ENCODE measurements at places on chromosomes 7 and 10. TPM values are rescaled to one million over a fixed set of nuclear protein-coding genes. Genes with fewer than 3 reads are reported as not detected.

- H3K4me1 ChIP-seq: peaks cover 78% of the 10 kb centered on the region
- peaks cover 7% of the 10 kb centered on the region for H3K36me3 ChIP-seq
- peak overlapping the region; percentile 71 for H3K4me3 ChIP-seq
Measured at GRCh38 chr10:35355971-35356724, 19.8 kb downstream of the CCNY start.

The AKR1D1 gene
- not detected for total RNA-seq

- no peak overlapping the region for H3K4me3 ChIP-seq
- no peak for DNase-seq
- no peak overlapping the region for H3K27ac ChIP-seq
- no peaks in the 10 kb centered on the region for H3K4me1 ChIP-seq
- no peaks in the 10 kb centered on the region for H3K36me3 ChIP-seq
Measured at GRCh38 chr7:19242246-19242645, 97.0 kb upstream of the FERD3L start.

The RNF32 gene
- total RNA-seq: 0.90 TPM

DNA sequence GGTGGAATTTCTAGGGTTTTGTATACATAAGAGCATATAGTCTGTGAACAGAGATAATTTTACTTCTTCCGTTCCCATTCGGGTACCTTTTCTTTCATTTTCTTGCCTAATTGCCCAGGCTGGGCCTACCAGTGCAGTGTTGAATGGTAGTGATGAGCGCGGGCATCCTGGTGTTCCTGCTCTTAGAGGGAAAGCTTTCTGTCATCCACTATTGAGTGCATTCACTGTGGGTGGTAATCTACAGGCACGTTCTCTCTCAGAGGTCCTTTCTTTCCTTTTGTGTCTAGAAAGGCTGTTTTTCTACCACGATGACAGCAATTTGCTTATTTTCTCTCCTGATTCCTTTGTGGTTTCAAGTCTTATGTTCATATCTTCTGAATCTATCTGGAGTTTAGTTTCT lies 65.0 kb downstream of the INPP5A start:
- H3K4me3 ChIP-seq: no peak overlapping the region
- DNase-seq: no peak
- no peak overlapping the region for H3K27ac ChIP-seq

- DNase-seq: no peak
- H3K27ac ChIP-seq: no peak overlapping the region
- peaks cover 2% of the 10 kb centered on the region for H3K27me3 ChIP-seq
- no peaks in the 10 kb centered on the region for H3K4me1 ChIP-seq
- no peaks in the 10 kb centered on the region for H3K36me3 ChIP-seq
- H3K4me3 ChIP-seq: no peak overlapping the region
Measured at GRCh38 chr10:1491901-1492300, 245.4 kb downstream of the ADARB2 start.

DNA sequence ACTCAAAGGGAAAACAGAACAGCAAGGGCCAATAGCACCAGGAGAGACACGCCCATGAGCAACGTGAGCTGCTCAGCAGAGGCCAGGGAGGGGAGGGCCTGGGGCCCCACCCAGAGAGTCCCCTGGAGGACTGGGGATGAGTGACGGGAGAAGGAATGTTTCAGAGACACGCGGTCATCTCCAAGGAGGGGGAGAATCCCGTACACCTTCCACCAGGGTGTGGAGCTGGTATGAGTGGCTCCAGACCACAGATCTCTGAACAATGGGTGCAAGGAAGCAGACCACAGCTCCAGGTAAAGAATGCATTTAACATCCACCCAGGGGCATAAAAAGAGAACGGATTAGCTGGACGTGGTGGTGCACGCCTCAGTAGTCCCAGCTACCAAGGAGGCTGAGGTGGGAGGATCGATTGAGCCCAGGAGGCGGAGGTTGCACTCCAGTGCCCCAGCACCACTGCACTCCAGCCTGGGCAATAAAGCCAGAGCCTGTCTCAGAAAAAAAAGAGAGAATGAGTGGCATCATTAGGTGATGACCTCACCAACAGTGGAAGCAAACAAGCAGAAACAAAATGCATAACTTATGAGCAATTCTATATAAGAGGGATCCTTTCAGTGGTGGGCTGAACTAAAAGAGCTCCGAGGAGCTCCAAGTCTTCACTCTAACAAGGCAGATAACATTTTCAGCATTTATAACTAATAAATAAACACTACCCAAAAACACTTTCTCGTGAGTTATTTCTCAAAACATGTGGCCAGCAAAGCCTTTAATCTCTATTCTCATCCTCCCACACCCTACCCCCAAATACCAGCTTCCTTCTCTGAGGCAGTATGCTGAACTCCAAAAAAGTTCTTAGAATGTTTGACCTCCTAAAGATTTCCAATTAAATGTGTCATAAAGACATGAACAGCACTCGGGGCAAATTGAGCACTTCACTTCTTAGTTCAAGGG lies 12.5 kb downstream of the PSAP start:
- H3K27ac ChIP-seq: peak overlapping the region; percentile 61

DNA sequence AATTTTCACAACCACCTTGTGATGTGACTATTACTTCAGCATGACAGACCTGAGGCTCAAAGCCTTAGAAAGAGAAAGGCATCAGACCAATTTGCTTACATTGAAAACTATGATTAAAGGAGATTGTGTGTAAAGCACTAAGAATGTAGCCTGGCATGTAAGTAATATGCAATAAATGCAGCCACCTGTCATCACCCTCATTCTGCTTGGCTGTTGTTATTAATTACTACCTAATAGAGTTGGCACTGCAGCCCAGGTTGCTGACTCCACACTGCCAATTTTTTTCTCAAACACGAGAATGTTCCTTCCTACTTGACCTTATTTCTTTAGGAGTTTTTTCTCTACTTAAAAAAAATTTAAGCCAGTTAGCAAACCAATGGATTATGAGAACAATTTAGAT lies 61.2 kb upstream of the NPVF start:
- no peaks in the 10 kb centered on the region for H3K36me3 ChIP-seq
- no peak overlapping the region for H3K4me3 ChIP-seq
- H3K27ac ChIP-seq: no peak overlapping the region
- no peaks in the 10 kb centered on the region for H3K27me3 ChIP-seq
